ENCODE measurements at places on chromosomes 7 and 10.

GRCh38 chr10:93039721-93040120, 20.9 kb upstream of the CYP26C1 start:
- peak; percentile 5 for DNase-seq

GRCh38 chr10:83108565-83109333, 1030.6 kb upstream of the GHITM start:
- no peak for DNase-seq

DNA sequence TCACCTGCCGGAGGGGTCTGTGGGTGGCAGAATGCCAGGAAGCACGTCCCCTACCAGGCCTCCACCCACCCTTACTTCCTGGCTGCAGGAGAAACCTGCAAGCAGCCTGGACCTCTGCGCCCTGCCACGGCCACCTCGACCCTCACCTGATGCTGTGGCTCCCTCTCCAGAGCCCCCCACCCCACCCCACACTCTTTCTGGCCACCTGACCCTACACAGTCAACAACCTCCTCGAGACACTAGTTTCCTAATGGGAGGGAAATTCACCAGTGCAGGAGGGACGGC, 91.3 kb downstream of the PRKAG2 start:
- no peak for DNase-seq

- no peak for DNase-seq
Observed at GRCh38 chr10:112963835-112964234, 13.8 kb downstream of the TCF7L2 start.

- no peak for DNase-seq
Observed at GRCh38 chr7:96359876-96360275, 38.0 kb upstream of the SLC25A13 start.

- peak; percentile 51 for DNase-seq
Observed at GRCh38 chr7:138785587-138786437, 12.0 kb upstream of the TMEM213 start.

Data from COLO829 (cell line).